ENCODE measurements at places on chromosomes 4 and X. TPM values are rescaled to one million over a fixed set of nuclear protein-coding genes. Genes with fewer than 3 reads are reported as not detected.

GRCh38 chr4:71231129-71232055 is 107.4 kb upstream of the SLC4A4 start:
- DNase-seq, result no peak

- DNase-seq, result no peak
These were observed 165.3 kb upstream of the FAM241A start for GRCh38 chr4:111979921-111980320.

DNA sequence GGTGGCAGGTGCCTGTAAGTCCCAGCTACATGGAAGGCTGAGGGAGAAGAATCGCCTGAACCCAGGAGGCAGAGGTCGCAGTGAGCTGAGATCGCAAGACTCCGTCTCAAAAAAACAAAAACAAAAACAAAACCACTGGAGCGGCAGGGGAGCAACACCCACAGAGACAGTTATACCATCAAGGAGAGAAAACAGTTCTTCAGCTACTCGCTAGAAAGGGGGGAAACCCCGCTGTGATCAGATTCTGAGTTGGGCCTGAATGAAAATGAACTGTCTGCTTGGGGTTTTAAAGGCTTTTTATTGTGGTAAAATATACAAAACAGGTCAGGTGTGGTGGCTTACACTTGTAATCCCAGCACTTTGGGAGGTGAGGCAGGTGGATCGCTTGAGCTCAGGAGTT is 16.8 kb upstream of the IRAK1 start:
- no peak for DNase-seq

DNA sequence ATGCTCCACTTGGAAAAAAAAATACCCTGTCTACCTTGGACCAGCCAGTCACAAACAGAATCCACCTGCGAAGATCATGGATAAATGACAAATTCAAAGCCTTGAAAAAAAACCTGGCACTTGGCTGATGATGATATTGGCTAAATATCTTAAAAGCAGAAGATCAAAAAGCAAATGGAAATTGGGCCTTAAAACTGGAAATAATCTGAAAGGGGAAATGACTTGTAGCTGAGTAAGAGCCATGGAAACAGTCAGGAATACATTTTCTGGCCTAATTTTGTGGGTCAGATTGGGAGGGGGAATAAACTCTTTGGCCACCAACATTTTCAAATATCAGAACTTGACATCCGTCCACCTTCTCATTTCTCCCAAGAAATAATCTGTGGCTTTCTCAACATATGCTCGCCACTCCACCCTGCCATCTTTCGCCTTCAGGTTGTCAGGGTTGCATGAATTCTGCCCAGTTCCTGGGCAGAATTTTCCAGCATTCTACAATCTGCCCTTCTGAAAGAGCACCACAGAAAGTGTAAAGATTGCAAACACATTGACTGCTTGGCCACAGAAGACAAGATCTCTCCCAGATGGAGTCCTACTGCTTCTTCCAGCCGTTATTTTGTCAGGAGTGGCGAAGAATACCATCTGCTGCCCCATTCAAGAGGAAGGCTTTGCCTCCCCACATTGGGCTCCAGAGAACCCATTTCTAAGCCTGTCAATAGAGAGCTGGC is 1.7 kb upstream of the NDP start:
- no peak for DNase-seq

- no peak for DNase-seq
These were observed 234.9 kb upstream of the CTSO start for GRCh38 chr4:156188596-156188995.

DNA sequence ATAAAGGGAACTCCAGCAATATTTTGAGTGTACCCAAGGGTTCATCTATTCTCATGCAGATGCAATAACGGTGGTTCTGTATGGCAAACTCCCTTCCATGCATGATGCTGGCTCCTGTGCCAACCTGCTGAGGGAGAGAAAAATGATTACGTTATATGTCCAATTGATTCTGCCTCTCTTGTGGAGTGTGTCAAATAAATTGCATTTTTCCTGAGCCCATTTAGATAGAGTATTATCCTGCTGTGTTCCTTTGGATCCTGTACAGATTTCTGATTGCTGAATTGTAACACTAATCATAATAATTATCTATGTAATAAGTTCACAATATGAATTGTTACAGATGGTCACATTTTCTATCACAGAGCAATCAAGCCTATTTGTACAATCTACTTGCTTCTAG is 821.7 kb downstream of the C4orf33 start:
- DNase-seq, result no peak

- DNase-seq, result no peak
These were observed 921.7 kb upstream of the EPHA5 start for GRCh38 chr4:66591968-66592367.

DNA sequence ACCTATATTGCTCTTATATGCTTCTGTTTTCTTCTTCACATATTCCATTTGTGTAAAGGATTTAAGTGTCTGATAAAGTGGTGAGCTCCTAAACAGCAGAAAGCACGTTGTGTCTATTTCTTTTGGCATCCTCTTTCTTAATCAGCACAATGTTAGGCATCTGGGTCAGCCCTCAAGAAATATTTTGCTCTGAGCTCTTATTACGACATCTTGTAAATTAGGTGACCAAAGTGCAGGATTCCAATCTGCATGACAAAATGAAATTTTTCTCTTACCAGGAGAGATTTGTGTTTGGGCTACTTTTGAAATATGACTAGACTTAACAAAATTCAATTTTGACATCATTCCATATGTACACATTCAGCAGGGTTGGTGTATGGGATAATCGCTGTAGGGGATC is 210.0 kb upstream of the IGFBP7 start:
- DNase-seq, result no peak

DNA sequence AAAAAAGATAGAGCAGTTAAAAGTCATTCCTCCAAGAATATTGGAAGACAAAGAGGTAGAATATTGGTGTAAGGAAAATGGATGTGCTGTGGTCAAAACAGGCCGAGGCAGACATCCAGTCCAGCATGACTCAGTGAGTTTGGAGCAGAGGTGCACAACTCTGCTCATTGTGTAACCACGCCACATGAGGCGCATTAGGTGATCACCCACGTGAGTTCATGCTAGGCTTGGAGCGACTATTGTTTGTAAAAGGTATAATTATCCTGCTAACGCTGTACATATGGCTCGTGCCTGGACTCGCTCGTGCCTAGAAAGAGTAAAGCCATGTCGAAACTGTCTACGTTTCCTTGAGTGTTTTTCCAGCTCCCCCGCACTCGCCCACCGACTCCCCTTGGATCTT is 23.9 kb downstream of the C4orf54 start:
- no peak for DNase-seq

DNA sequence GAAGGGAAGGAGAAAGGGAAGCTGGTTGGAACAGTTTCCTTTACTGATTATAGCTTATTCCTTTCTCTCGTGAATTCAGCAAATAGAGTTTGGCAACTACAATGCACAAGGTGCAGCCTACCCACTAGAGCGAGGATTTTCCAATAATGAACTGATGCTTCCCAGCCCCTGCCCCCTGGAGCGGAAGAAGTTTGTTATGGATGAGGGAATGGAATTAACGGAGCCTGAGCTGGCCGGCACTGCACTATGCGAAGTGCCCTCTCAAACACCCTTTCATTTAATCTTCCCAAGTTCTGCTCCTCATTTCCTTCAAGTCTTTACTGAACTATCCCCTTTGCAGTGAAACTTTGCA is 42.5 kb upstream of the CBR4 start:
- DNase-seq, result no peak

- DNase-seq, result no peak
These were observed 26.5 kb upstream of the CHRNA9 start for GRCh38 chr4:40308528-40309122.

- DNase-seq, result no peak
These were observed 103.5 kb upstream of the TAPT1 start for GRCh38 chr4:16329797-16330134.

GRCh38 chr4:42778349-42778748 is 114.2 kb upstream of the GRXCR1 start:
- DNase-seq, result no peak

- DNase-seq, result no peak
These were observed 22.6 kb downstream of the IRF2 start for GRCh38 chr4:184451726-184452125.

DNA sequence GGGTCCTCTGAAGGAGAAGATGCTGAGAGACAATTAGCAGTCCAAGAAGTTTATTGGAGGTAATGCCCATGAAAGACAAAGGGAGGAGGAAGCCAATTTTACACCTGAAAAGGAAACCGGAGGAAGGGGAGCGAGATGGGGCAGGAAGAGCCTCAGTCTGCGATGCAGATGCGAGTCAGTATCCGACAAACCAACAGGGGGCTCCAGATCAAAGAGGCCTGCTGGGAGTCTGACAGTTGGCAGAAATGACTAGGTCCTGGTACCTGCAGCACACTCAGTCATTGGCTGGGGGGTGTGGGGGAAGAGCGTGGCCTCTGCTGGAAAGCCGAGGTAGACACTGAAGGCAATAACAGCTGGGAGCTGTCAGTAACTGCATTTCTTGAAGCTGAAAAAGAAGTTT is 231.1 kb upstream of the CENPE start:
- no peak for DNase-seq

DNA sequence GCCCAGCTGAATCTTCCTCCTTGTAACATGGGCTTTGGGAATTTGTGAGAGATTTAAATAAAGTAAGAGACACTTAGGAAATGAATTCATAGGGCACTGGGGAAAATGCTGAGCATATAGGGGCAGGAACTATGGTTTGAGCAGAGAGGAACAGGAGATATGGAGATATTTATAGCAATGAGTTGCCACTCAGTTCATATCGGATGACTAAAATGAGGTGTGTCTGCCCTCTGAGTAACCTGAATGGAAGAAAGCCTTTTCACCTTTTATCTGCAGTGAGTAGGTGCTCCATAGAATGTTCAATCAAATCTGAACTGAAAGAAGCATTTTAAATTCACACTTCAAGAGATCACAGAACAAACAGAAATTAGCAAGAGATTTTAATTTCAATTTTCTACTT is 105.7 kb downstream of the CEP44 start:
- DNase-seq, result no peak

DNA sequence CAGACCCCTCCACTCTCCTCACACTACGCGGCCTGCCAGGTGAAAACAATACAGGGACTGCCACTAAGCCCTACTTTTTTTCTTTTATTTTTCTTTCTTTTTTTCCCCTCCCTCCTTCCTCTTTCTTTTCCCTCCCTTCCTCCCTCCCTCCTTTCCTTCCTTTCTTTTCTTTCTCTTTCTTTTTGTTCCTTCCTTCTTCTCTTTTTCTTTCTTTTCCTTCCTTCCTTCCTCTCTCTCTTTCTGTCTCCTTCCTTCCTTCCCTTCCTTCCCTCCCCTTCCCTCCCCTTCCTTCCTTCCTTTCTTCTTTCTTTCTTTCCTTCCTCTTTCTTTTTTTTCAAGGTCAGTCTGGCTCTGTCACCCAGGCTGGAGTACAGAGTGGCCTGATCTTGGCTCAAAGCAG is 41.9 kb downstream of the RWDD4 start:
- DNase-seq, result no peak

GRCh38 chrX:68894142-68894512 is 65.3 kb downstream of the EFNB1 start:
- DNase-seq, result no peak

- no peak for DNase-seq
These were observed 18.3 kb upstream of the CXCR3 start for GRCh38 chrX:71636438-71637252.

- DNase-seq, result no peak
These were observed 22.3 kb upstream of the THOC2 start for GRCh38 chrX:123755107-123755506.

GRCh38 chr4:132770776-132771175 is 378.3 kb upstream of the PCDH10 start:
- DNase-seq, result no peak

GRCh38 chrX:24027985-24028384 is 999 bp upstream of the KLHL15 start:
- no peak for DNase-seq

GRCh38 chrX:103415528-103415927 is 39.2 kb downstream of the BEX3 start:
- DNase-seq, result no peak

FGF13 gene
- total RNA-seq, result not detected

PCDH10 gene
- total RNA-seq, result 18.9 TPM

FMR1NB gene
- not detected for total RNA-seq

MYOZ2 gene
- 0.10 TPM for total RNA-seq

VSIG4 gene
- total RNA-seq, result not detected

SLITRK2 gene
- not detected for total RNA-seq

CT45A5 gene
- not detected for total RNA-seq

YY2 gene
- total RNA-seq, result 4.3 TPM
